GDM1 (cell line): ENCODE measurements at places on chromosomes 1 and 21.

GRCh38 chr1:89755591-89755990 lies 65.2 kb upstream of the LRRC8D start:
- DNase-seq: no peak

- DNase-seq: no peak
Measured at GRCh38 chr1:246513619-246514343, 6.7 kb upstream of the SMYD3 start.

DNA sequence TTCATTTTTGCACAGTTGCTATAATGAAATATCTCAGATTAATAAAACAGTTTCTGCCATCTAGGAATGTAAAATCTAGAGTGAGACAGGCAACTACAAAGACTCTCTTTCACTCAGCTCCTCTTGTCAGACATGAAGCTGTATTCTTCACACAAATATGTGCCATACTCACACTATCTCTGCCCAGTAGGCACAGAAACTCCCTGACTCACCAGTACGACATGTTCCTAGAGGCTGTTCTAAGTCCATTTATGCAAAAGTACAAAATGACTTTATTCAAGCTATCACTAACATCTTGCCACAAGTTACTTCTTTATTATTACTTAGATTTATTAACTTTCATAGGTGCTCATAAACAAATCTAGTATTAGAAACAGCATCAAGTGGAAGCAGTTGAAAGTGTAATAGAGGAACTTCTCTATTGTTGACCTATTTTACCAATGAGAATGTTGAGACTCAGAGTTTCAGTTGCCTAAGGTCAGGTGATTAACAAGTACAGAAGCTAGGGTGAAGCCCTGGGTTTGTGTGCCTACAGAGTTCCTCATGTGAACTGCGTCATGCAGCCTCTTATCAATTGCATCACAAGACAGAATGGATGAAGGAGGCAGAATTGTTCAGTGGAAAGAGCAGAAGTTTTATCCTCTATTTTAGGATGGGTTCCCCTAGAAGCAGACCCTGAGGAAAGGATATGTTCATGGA lies 98.9 kb downstream of the RGS2 start:
- DNase-seq: no peak

DNA sequence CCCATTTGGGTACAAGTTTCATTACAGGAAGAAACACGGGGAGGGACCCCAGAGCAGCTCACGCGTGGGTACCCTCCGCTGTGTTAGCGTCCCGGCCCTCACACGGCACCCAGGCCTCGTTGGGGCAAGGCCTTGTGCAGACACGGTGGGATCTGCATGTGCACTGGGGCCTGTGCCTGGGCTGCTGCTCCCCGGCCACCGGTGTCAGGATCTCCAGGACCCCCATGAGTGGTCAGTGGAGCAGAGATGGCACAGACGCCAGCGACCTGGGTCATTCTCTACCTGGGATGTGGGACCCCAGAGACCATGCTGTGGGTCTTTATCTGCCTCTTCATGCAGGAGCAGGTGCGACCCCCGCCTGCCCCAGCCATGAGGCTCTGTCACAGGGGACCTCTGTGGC lies 5.4 kb upstream of the SAMD11 start:
- no peak for DNase-seq

DNA sequence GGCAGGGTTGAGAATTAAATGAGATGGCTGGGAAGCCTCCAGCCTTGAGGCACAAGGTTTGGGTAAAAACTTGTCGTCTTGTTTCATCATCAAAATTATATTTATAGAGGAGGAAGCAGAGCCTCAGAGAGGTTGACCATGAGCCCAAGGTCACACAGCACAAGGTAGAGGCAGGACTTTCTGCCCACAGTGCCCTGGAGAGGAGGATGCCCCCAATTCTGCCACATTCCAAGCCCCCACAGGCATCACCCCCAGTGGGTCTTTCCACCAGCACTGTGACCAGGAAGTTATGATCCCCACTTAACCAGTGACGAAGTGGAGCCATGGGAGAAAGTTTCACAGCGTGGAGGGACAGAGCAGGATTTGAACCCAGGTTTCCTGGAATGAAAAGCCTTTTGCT lies 400.0 kb downstream of the MATN1 start:
- no peak for DNase-seq

GRCh38 chr1:213399695-213400094 lies 348.7 kb downstream of the RPS6KC1 start:
- DNase-seq: no peak

- no peak for DNase-seq
Measured at GRCh38 chr1:247277191-247277590, 21.3 kb downstream of the VN1R5 start.

- no peak for DNase-seq
Measured at GRCh38 chr1:232305050-232305449, 324.9 kb downstream of the SIPA1L2 start.

DNA sequence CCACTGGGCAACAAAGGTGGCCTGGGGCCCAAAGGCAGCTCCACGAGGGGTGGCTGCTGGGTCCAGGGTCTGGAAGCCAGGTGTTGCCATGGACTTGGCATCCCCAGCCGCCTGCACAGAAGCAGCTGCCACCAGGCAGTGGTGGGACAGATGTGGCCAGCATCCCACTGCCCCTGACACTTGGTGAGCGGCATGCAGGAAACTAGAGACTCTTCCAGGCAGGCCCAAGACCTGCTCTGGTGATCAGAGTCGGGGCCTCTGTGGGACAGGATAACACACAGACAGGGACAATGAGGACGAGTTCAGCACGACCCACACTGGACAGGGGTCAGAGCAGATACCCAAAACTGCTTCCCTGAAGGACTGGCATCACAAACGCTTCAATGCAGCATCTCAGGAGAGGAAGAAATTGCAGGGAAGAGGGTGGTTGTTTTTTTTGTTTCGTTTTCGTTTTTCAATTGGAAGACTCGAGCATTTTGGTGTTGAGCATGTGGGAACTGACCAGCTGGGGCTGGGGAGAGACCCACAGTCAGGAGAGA lies 34.1 kb upstream of the RNF187 start:
- no peak for DNase-seq

GRCh38 chr1:32349211-32349708 lies 13.0 kb downstream of the FAM229A start:
- DNase-seq: peak; percentile 68

GRCh38 chr1:161706113-161706481 lies 932 bp upstream of the FCRLA start:
- no peak for DNase-seq

GRCh38 chr1:164664127-164664526 lies 105.1 kb downstream of the PBX1 start:
- DNase-seq: no peak

GRCh38 chr1:91501523-91501851 lies 836 bp downstream of the CDC7 start:
- DNase-seq: peak; percentile 58

DNA sequence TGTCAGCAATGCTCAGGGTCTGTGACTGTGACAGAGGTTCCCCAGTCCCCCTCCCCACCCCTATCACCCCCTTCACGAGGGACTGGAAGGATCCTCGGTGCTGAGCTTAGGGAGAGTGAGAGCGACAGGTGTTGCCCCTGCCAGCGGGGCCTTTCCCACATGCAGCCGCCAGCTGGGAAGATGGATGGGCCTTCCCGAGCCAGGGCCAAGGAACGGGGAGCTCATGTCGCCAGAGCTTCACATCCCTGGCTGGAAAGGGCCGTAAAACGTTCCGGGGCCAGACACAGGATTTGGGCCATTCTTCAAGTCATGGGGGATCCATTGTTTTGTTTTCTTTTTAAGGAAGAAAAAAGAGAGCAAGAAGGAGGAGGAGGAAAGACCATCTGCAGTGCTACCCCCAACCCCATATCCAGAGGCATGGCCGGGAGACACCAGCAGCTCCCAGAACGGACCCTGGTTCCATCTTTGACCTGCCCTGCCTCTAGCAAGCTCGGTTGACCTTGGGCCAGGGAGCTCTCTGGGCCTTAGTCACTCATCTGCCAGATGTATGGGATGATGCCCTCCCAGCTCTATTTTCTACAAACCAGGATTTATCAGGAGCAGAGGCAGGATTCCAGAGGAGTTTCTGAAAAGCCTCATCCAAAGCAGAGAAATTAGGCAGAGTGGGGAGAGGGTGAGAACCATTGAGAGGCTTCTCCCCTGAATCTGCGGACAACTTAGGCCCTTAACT lies 54.1 kb downstream of the TAS1R2 start:
- no peak for DNase-seq

- no peak for DNase-seq
Measured at GRCh38 chr1:206769304-206769731, 1.3 kb upstream of the IL19 start.

DNA sequence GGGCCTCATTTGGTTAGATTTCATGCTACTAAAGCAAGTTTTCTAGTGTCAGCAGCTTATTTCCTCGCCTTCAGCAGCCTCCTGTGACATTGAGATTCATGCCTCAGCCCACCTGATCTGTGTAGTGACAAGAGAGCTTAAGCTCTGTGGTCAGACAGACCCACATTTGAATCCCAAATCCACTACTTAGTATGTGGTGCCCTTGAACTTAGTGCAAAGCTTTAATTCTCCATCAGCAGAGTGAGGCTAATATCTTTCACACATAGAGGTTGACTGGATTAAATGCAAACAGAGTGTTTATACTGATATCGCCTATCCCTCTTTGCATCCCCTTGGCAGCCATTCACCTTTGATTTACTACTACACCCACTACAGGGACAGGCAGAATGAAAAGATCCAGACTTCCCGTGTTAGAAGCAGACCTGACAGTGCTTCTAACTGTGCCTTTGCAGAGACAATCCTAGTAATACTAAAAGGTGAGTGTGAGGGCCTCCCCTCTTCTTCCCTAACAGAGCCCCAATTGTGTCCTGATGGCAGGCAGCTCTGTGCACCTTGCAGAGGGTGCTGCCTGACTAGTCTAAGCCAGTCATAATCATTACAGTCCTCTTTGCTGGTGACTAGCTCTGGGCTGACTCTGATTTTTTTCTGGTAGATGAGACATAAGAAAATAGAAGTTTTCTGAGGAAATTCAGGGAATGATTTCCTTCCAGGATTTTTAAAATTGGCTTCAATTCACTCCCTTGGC lies 264.0 kb downstream of the CTH start:
- no peak for DNase-seq

GRCh38 chr1:80214888-80215540 lies 1208.5 kb upstream of the ADGRL4 start:
- DNase-seq: no peak

DNA sequence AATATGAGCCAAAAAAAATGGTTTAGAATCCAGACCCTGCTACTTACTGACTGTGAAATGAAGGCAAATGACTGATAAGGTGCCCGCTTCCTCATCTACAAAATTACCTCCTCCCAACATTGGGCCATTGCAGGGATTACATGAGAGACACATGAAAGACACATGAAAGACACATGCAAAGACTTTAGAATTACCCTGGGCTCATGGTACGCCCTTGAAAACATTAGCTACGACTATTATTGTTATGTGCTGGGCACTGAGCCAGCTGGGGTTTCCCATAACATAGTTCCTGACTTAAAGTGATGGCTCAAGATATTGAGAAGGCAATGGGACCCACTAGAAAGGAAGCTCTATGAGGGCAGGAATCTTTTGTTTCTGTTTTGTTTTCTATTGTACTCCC lies 43.7 kb upstream of the KANK4 start:
- DNase-seq: no peak

DNA sequence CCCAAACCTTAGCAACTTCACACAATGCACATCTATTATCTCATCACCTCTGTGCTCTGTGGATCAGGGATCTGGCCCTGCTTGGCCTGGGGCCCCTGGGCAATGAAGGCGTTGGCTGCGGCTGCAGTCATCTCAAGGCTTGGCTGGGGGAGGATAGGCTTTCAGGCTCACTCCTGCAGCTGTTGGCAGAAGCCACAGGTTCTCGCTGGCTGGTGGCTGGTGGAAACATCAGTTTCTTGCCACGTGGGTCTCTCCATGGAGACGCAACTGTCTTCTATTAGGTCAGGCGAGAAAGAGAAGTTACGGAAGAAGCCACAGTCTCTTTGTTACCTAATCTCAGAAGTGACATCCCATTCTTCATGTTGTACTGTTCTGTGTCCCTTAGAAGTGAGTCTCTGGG lies 3.6 kb upstream of the NPPA start:
- no peak for DNase-seq

DNA sequence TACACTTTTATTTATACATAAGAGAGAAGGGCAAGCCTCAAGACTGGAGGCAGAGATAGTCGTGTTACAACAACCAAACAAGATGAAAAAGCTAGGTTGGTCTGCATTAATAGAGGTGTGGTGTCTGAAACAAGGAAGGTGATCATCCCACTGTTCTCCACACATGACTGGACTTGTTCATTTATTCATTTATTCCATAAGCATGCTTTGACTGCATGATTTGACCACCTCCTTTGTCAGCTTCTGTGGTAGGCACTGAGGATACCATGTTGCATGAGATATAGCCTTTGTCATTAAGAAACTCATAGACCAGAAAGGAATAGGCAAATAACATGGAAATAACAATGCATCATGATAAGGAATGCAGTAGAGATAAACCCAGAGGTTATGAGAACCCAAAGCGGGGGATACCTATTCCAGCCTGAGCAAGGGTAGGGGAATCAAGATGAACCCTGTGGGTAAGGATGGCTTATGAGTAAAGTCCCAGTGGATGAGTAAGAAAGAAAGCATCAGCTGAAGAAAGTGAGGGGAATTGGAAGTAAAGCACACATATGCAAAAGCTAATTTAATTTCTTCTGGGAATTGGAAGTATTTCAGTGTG lies 173.7 kb upstream of the FGGY start:
- DNase-seq: no peak

DNA sequence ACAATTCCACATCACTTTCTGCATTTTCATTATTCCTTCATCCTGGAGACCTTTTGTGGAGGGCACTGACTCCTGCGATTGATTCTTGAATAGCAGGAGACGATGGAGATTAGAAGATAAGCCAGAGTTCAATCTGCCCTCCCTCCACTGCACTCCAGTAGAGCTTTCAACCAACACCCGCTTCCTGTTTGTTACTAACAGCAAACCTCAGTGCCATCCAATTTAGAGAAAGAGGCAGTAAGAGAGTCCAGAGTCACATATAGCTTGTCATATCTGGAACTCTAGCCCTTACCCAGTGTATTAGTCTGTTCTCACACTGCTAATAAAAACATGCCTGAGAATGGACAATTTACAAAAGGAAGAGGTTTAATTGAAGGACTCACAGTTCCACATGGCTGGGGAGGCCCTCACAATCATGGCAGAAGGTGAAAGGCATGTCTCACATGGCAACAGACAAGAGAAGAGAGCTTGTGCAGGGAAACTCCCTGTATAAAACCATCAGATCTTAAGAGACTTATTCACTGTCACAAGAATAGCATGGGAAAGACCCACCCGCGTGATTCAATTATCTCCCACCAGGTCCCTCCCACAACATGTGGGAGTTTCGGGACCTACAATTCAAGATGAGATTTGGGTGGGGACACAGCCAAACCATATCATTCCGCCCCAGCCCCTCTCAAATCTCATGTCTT lies 55.9 kb downstream of the PCBP3 start:
- no peak for DNase-seq

- DNase-seq: no peak
Measured at GRCh38 chr1:241998412-241998921, 431 bp downstream of the MAP1LC3C start.
